KBM-7 (cell line): ENCODE measurements at places on chromosomes 6 and 20.

GRCh38 chr6:159427771-159428170 is 258.6 kb downstream of the FNDC1 start:
- no peak for DNase-seq

- no peak for DNase-seq
Observed at GRCh38 chr6:143957679-143958274, 50.3 kb downstream of the PLAGL1 start.

GRCh38 chr6:105051941-105052471 is 95.1 kb downstream of the LIN28B start:
- peak; percentile 30 for DNase-seq

DNA sequence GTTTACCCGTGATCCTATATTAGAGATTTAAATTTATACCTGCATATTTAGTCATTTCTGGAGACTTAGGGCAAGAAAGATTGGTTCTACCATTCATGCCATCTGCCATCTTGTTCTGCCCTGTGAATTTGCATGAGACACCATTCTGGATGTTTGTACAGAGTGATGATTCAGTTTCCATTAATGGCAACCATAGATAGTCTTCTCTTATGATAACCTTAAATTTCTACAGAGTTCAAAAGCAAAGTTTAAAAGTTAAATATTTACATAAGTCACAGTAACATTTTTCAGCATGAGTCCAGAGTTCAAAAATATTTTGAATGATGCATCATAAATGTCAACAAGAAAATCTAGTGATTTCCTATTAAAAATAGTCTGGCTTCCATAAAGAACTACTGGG is 23.2 kb downstream of the PLCB1 start:
- DNase-seq = no peak

DNA sequence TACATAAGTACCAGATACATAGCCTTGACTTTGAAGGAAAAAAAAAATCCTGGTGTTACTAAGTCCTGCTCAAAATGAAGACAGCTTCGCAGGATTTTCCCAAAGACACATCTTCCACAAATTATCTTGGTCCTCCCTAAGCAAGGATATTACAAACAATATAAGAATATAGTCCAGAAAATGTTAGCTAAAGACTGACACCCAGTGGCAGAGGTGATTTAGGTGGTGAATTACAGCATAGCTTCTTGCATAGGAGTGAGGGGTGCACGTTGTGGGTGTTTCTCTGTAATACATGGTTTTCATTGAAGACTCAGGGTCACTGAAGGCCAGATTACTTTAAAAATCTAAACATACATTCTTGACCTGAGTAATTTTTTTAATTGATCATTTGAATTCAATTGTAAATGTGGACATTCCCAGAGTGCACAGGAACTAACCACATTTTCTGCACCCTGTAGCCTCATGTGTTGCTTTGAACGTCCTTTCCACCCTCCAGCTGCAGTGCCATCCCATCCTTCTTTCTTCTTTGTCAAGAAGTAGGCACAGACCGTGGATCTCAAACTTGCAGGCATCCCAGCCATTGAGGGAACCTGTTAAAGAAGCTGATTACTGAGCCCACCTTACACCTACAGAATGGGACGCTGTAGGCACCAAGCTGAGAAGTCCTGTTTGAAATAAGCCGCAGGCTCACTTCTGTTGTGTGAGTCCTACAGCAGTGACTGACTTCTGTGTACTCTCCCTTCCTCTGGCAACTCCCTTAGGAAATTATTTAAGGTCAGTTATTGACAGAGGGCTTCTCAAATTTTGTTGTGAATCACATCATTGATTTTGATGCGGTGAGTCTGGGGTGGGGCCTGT is 102.6 kb downstream of the PERP start:
- peak; percentile 47 for DNase-seq

- DNase-seq = no peak
Observed at GRCh38 chr6:168533414-168533813, 92.4 kb downstream of the SMOC2 start.

GRCh38 chr6:93176070-93176469 is 243.3 kb downstream of the EPHA7 start:
- DNase-seq = no peak

- no peak for DNase-seq
Observed at GRCh38 chr6:1984346-1984994, 260.9 kb downstream of the GMDS start.

GRCh38 chr20:32071395-32072167 is 19.5 kb downstream of the HCK start:
- no peak for DNase-seq

- no peak for DNase-seq
Observed at GRCh38 chr6:7910298-7910653, 312 bp downstream of the TXNDC5 start.

DNA sequence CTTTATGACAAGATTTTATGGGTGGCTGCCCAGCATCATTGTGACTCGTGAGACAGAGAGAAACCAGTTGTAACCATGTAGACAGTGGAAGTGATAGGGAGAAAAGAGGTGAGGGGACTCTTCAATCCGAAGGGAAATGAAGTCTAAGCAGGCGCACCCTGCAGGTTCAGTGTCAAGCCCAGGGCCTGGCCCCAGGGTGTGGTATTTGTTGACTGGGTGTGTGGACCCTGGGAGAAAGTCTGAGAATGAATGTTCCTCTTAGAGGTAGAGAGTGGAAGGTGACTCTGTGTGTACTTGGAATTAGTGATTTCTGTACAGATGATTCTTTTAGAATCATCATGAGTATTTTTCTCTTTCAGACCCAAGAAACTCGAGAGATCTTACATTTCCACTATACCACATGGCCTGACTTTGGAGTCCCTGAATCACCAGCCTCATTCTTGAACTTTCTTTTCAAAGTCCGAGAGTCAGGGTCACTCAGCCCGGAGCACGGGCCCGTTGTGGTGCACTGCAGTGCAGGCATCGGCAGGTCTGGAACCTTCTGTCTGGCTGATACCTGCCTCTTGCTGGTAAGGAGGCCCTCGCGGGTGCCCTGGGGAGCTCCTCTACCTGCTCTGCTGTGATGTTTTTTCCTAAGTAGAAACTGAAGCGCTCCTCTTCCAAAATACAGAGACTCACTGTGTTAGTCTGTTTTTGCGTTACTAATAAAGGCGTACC is 68.0 kb downstream of the PTPN1 start:
- DNase-seq = no peak

DNA sequence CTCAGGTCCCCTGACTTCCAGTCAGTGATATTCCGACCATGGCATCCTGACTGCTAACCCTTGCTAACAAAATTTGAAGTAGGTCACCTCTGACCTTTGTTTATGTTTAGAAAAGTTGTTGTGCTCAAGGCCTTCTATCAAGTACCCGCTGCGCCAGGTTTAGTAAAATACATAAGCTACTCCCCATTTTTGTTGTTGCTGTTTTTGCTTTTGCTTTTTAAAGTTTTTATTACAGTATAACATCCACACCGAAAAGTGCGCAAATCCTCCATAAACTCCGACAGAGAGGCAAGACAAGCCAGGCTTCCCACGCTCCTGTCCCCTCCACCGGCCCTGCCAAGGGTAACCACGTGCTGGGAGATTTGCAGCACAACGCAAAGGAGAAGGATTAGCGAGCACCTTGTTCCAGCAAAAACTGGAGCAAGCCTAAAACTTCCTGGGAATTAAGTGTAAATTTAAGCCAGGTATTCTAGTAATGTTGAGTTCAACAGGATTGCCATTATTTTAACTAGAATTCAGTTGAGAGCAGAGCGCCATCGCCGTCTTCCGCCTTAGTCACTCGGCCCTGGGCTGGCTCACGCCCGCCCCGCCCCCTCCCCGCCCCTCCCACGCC is 17.8 kb upstream of the HMGN4 start:
- peak; percentile 75 for DNase-seq

- DNase-seq = no peak
Observed at GRCh38 chr6:167349631-167350274, 24.9 kb downstream of the TTLL2 start.

DNA sequence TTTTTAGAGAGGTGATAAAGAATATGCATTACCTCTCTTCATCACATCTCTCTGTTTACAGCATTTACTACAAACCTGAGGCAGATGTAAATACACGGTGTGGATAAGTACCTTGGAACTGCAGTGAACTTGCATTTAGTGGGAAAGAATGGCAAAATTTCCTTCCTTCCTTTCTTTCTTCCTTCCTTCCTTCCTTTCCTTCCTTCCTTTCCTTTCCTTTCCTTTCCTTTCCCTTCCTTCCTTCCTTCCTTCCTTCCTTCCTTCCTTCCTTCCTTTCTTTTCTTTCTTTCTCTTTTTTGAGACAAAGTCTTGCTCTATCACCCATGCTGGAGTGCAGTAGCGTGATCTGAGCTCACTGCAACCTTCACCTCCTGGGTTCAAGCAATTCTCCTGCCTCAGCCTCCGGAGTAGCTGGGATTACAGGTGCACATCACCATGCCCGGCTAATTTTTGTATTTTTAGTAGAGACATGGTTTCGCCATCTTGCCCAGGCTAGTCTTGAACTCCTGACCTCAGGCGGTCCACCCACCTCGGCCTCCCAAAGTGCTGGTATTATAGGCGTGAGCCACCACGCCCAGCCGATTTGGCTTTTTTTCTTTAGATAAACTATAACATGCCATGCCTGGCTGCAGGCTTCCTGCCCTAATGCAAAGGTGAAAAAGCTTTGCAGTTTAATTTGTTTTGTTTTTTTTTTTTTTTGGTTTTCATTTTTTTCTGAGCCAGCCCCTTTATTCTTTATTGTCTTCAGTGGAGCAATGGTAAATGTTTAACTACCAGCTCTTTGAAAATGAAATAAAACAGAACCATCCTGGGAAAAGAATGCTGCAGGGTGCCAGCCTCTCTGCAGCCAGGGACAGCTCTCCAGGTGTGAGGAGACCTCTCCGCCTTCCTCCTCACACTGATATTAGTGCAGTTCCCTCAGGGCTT is 64.2 kb upstream of the NEDD9 start:
- DNase-seq = no peak

GRCh38 chr6:128311944-128312570 is 208.3 kb downstream of the PTPRK start:
- DNase-seq = peak; percentile 60
